ENCODE measurements at places on chromosomes 7 and 10. TPM values are rescaled to one million over a fixed set of nuclear protein-coding genes. Genes with fewer than 3 reads are reported as not detected.

LFNG gene
- total RNA-seq, result 79.8 TPM

TMEM139 gene
- total RNA-seq, result 70.5 TPM

NPFFR1 gene
- not detected for total RNA-seq

TUBB8 gene
- total RNA-seq, result not detected

UTF1 gene
- total RNA-seq, result not detected

TFEC gene
- total RNA-seq, result 0.80 TPM

FOXP2 gene
- 1.9 TPM for total RNA-seq

ARL5B gene
- 22.9 TPM for total RNA-seq

EXOC4 gene
- total RNA-seq, result 119 TPM

CDC14C gene
- 0.05 TPM for total RNA-seq

HOXA4 gene
- 0.17 TPM for total RNA-seq

CLEC5A gene
- not detected for total RNA-seq

NRCAM gene
- total RNA-seq, result 116 TPM

EEPD1 gene
- total RNA-seq, result 3.6 TPM

SLC26A3 gene
- total RNA-seq, result not detected

PRPS1L1 gene
- total RNA-seq, result not detected

SEMA3D gene
- 0.20 TPM for total RNA-seq

KLF14 gene
- total RNA-seq, result 0.05 TPM

HOXA13 gene
- total RNA-seq, result under 0.01 TPM

ZCWPW1 gene
- total RNA-seq, result 0.17 TPM

HEPACAM2 gene
- 0.10 TPM for total RNA-seq

AZGP1 gene
- not detected for total RNA-seq

NCF1 gene
- total RNA-seq, result 0.10 TPM

METTL27 gene
- 1.4 TPM for total RNA-seq

XRCC2 gene
- total RNA-seq, result 2.1 TPM

ANTXRL gene
- total RNA-seq, result not detected

BRI3 gene
- 30.8 TPM for total RNA-seq

CUL2 gene
- total RNA-seq, result 60.7 TPM

CYP26A1 gene
- total RNA-seq, result 0.15 TPM

PRKCQ gene
- 23.9 TPM for total RNA-seq

SLC29A3 gene
- 0.87 TPM for total RNA-seq

KIAA1217 gene
- total RNA-seq, result 6.9 TPM

MLXIPL gene
- not detected for total RNA-seq

MYL10 gene
- not detected for total RNA-seq

TMEM72 gene
- not detected for total RNA-seq

CHAT gene
- total RNA-seq, result not detected

MGAM2 gene
- total RNA-seq, result not detected

PON1 gene
- not detected for total RNA-seq

RHOBTB1 gene
- 32.3 TPM for total RNA-seq

OR2A7 gene
- total RNA-seq, result 5.6 TPM

WASL gene
- 32.5 TPM for total RNA-seq

IL2RA gene
- not detected for total RNA-seq

All from renal cortical epithelial cell (primary cell).